ENCODE measurements at places on chromosomes 7 and 10. TPM values are rescaled to one million over a fixed set of nuclear protein-coding genes. Genes with fewer than 3 reads are reported as not detected.

Gene MAT1A
- total RNA-seq: 0.11 TPM

Gene PLEKHS1
- total RNA-seq: not detected

Gene PPA1
- 68.6 TPM for total RNA-seq

Gene GSTO1
- 209 TPM for total RNA-seq

Gene BNIP3
- 112 TPM for total RNA-seq

Gene AMPH
- 6.7 TPM for total RNA-seq

Gene NODAL
- total RNA-seq: 0.38 TPM

Gene SHOC2
- total RNA-seq: 51.4 TPM

Gene FAM25C
- total RNA-seq: not detected

Gene TUBB8
- total RNA-seq: not detected

Gene DLX5
- total RNA-seq: 0.22 TPM

Gene CALHM3
- not detected for total RNA-seq

Gene CPN1
- total RNA-seq: not detected

Gene SUN1
- total RNA-seq: 153 TPM

Gene GIMAP6
- 16.6 TPM for total RNA-seq

Gene TRIM50
- total RNA-seq: not detected

Gene RAMP3
- total RNA-seq: 52.5 TPM

Gene CYP2C18
- not detected for total RNA-seq

Gene LIPK
- not detected for total RNA-seq

Gene CDHR1
- total RNA-seq: 1.3 TPM

Gene CDH23
- total RNA-seq: 9.3 TPM

Gene KCNH2
- total RNA-seq: 61.9 TPM

Gene CALML3
- total RNA-seq: not detected

Gene IGFBP1
- total RNA-seq: not detected

Gene ACADSB
- 65.3 TPM for total RNA-seq

Gene SDHAF3
- total RNA-seq: 12.8 TPM

Gene ATXN7L1
- 5.5 TPM for total RNA-seq

Gene SLC29A4
- 2.7 TPM for total RNA-seq

Gene OR13A1
- total RNA-seq: not detected

Gene PTN
- 15.8 TPM for total RNA-seq

Gene STOX1
- total RNA-seq: 0.19 TPM

Gene EIF4EBP2
- total RNA-seq: 69.8 TPM

Gene CTNNA3
- total RNA-seq: 198 TPM

Gene WNT8B
- total RNA-seq: not detected

Gene NUDT13
- total RNA-seq: 2.4 TPM

Gene MYPN
- 196 TPM for total RNA-seq

Gene TMEM196
- not detected for total RNA-seq

Gene PRSS37
- total RNA-seq: not detected

Gene NCF1
- 4.0 TPM for total RNA-seq

Gene MORN4
- 17.7 TPM for total RNA-seq

Gene ITIH5
- 8.4 TPM for total RNA-seq

Gene ADCY1
- total RNA-seq: 2.9 TPM

Gene CYP26C1
- total RNA-seq: not detected

Gene CNPY1
- not detected for total RNA-seq

Gene GPR141
- 0.40 TPM for total RNA-seq

Gene AGBL3
- total RNA-seq: 1.4 TPM

Gene JCAD
- total RNA-seq: 19.3 TPM

Gene IL6
- total RNA-seq: 5.8 TPM
